Kidney epithelial cell (primary cell): ENCODE measurements at places on chromosomes 1 and 21. TPM values are rescaled to one million over a fixed set of nuclear protein-coding genes. Genes with fewer than 3 reads are reported as not detected.

Gene MKNK1
- total RNA-seq, result 22.6 and 25.3 TPM in 2 replicates

Gene C1QB
- 2.8 and 4.6 TPM in 2 replicates for total RNA-seq

Gene CHI3L1
- 1.5 and 2.1 TPM in 2 replicates for total RNA-seq

Gene TMEM200B
- total RNA-seq, result 2.1 and 2.9 TPM in 2 replicates

GRCh38 chr21:41634211-41634694 is 126.3 kb upstream of the TMPRSS2 start:
- no peak for DNase-seq

GRCh38 chr21:35905096-35905962 is 155.0 kb downstream of the SETD4 start:
- no peak for DNase-seq

GRCh38 chr1:50421366-50421748 is 1.9 kb downstream of the DMRTA2 start:
- DNase-seq, result no peak

- no peak for DNase-seq
Observed at GRCh38 chr1:11645670-11646265, 8.5 kb downstream of the FBXO2 start.

GRCh38 chr1:20255666-20256065 is 35.0 kb upstream of the VWA5B1 start:
- DNase-seq, result no peak

- peak; percentile 29 for DNase-seq
Observed at GRCh38 chr1:118147522-118147921, 37.5 kb downstream of the SPAG17 start.
